Cortex of kidney (tissue), 1 donor: ENCODE measurements at places on chromosomes 3 and 15.

DNA sequence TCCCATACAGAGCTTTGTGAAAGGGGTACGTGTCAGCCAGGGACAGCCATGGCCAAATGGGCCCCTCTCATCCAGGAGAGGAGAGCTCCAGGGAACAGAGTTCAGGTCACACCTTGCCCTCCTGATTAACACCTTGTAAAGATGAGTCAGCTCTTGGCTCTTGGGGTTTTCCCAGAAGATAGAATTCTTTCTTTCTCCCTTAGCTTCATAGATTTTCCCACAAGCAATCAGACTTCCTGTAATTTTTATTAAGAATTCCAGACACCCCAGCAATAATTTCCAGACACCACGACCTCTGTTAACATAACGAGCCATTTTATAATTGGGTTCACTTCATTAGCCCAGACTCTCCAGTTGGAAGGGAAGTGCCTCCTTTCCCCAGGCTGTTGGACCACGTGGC lies 86.4 kb downstream of the LRTM1 start:
- no peak for DNase-seq

DNA sequence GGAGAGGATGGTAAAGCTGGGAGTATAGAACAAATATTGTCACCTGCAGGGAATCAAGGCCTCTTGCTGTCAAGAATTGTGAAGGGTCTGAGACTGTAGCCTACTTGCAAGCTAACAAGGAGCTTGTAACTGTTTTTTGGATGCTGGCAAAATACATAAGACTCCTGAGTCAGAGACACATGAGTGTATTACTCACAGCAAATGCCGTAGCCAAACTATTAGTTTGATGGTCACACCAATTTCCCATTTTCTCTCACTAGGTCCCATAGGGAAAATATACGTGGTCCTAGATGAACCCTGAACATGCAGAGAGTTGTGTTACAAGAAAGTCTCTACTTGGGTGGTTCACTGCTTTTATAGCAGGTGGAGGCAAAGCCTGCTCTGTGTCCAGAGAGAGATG lies 44.7 kb upstream of the LIPC start:
- DNase-seq: no peak

DNA sequence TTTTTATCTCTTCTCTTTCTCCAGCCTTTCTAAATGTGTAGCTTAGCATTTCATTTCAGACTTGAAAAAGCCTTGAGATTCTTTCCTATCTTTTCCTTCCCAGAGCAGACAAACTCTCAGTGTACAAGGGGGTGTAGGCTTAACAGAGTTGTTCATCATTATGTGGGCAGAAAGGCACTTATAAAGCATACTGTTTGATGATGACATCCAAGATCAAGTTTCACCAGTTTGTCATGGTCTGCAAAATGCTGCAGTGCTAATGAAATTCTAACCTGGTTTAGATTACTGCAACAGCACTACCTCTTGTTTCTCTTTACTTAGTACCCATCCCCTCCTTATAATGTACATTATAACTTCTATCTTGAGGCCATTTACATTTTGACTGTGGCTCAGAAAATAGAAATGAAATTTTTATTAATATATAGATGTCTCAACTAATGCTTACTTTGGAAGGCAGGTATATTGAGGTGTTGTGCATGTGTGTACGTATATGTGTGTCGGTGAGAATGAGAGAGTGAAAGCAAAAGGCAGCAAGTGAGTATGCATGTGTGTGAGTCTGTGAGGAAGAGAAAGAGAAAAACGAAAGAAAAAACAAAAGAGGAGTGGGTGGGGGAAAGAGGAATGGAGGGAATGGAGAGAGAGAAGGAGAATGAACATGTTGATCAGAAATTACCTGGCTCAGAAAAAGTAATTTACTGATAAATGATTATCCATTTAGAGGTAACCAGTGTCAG lies 1043.6 kb downstream of the TUSC7 start:
- DNase-seq: no peak

- DNase-seq: no peak
These were observed 201.2 kb downstream of the FMN1 start for GRCh38 chr15:32993285-32993684.

DNA sequence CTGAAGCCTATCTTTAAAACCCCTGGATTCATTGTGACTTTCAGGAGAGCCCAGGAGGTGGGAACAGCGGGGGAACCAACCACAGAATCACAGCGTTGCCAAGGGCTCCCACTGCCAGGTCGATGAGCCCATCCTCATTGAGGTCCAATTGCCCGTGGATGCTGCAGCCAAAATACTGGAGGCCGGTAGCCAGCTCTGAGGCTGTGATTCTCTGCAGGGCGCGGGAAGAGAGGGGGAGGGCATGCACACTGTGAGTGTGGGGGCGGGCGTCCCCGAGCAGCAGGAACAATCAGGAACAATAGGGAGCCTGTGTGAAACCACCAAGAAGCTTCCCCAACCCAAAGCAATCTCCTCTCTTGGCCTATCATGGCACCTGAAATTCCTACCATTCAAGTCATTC lies 53.4 kb downstream of the FEM1B start:
- DNase-seq: no peak

- DNase-seq: no peak
These were observed 7.5 kb downstream of the VPS13C start for GRCh38 chr15:62052713-62053112.

- DNase-seq: no peak
These were observed 64.5 kb downstream of the LRTM1 start for GRCh38 chr3:54863366-54863765.

- DNase-seq: no peak
These were observed 511.2 kb downstream of the MECOM start for GRCh38 chr3:169152319-169152718.

DNA sequence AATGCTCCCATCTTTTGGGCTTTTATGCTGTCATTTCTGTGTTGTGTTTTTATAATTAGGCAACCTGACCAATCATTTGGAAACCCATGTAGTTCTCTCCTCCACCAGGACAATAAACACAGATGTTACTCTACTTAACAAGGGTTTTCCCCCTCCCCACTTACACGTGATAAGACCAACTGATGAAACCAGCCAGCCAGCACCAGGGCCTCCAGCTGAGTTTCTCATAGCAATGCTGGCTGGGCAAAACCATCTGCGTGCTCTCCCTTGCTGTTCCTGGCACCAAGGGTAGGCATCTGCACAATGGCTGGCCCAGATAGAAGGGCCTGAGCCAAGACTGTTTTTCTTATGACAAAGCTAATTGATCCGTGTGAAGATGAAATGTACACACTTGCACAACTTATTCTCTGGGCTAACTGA lies 310.4 kb downstream of the PLCL2 start:
- DNase-seq: no peak

DNA sequence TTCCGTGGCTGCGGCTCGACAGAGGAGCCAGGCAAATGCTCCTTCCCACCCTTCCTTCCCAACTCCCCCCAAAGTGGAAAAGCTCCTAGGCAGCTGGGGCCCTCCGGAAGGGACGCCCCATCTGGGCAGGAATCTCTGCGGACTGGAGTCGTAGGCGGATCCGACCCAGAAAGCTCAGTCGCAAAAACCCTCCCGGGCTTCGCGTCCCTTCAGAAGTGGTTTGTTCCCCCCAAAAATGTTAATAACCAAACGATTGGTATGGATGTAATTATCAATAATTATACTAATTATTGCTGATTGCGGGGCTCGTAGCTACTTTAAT lies 3.8 kb downstream of the RNU6-1 start:
- no peak for DNase-seq

GRCh38 chr15:41501191-41501917 lies 7.7 kb downstream of the ITPKA start:
- DNase-seq: no peak

DNA sequence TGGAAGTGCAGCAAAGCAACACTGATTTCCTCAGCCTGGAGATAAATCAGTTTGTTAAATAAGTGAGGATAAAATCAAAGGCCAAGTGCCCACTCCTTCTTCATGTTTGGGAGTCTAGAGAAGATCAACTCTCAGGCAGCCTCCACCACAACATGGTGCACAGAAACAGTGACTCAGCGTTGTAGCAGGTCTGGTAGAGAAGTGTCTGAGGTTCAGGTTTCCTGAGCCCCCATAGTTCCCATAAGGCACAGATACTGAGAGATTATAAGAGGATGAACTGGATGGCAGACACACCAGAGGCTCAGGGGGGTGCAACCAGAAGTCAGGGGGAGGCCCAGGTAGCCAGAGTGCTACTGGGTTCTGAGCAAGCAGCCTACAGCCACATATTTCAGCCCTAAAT lies 166.7 kb downstream of the FRMD5 start:
- DNase-seq: no peak

- no peak for DNase-seq
These were observed 148.7 kb downstream of the SI start for GRCh38 chr3:164929642-164930041.

DNA sequence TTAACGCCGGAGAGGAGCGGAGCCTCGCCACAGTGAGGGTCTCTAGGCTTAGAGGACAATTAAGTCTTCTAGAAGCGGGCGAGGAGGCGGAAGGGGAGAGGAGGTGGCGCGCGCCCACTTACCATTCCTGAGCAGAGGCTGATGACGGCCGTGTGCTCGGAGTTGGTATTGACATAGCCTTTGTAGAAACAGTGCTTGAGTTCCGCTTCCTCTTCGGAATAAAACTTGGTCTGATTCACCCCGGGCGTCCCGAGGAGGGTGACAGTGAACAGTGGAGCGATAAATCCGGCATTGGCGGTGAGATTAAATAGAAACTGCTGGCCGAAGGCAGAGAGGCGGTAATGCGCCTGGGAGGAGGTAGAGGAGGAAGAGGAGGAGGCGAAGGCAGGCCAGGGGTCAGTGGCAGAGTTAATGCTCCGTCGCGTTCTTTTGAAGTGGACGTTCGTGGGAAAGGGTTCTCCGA lies 1.3 kb downstream of the ADAMTS9 start:
- no peak for DNase-seq

GRCh38 chr3:45819543-45819942 lies 22.4 kb downstream of the LZTFL1 start:
- DNase-seq: no peak

GRCh38 chr3:24589931-24590880 lies 95.6 kb upstream of the THRB start:
- no peak for DNase-seq

DNA sequence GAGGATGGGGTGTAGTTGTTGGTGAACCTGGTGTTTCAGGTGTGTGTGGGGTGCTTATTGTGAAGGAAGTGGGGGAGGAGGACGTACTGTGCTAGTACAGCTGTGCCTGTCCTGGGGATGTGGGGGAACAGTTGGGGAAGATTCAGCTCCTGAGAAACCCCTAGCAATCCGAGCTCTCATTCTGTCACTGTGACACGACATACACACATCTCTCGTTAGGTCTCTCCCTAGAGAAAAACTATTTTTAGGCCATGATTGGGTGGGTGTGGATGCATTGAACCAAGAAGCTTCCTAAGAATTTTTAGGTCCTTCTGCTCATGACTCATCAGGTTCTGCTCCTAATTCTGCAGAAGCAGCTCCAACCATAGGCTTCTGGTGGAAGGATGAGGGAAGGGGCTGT lies 54.3 kb downstream of the SLC30A4 start:
- no peak for DNase-seq

- DNase-seq: no peak
These were observed 258.7 kb upstream of the TGFBR2 start for GRCh38 chr3:30347679-30348216.

- DNase-seq: no peak
These were observed 519.5 kb downstream of the PYDC2 start for GRCh38 chr3:191980443-191980842.

DNA sequence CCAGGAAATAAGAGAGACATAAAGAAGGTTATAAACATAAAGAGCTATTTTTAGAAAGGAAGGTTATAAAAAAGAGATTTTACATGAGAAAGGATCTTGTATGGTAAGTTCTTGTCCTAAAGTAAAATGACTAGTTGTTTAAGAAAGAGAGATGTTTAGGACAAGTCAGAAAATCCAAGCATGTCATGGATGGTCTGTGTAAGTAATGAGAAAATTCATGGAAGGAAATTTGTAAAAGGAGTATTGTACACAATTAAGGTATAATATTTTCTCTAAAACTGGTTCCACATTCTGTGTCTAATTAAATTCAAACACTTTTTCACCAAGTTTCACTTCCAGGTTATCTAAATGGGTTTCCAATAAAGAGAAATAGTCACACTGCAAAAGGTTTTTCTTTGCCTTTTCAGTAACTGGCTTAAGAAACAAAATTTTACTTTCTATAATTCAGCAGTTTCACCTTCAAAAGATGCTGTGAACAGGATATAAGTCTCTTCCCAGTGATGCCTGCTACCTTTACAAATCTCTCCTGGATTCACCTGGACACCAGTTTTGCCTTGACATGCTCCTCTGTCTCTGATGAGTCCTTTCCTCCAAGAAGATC lies 455.7 kb downstream of the ZIC1 start:
- no peak for DNase-seq

DNA sequence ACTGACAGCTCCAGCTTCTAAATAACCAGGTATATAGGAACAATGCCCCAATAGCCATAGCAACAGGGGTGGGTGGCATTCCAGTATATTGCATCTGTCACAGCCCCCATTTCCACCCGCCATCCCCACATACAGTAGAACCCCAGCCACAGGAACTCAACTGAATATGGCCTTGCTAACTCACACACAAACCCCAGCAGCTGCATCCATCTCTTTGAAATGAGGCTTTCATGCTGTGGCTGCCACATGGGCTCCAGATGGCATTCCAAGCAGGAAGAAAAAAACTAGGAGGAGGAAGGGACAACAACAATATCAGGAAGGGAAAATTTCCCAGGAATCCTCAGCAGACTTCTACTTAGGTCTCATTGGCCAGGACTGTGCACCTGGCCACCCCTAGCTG lies 54.6 kb downstream of the CCR3 start:
- DNase-seq: no peak

GRCh38 chr3:40768536-40768935 lies 243.8 kb downstream of the ZNF621 start:
- no peak for DNase-seq

- no peak for DNase-seq
These were observed 23.7 kb downstream of the DAPK2 start for GRCh38 chr15:64022571-64022970.

DNA sequence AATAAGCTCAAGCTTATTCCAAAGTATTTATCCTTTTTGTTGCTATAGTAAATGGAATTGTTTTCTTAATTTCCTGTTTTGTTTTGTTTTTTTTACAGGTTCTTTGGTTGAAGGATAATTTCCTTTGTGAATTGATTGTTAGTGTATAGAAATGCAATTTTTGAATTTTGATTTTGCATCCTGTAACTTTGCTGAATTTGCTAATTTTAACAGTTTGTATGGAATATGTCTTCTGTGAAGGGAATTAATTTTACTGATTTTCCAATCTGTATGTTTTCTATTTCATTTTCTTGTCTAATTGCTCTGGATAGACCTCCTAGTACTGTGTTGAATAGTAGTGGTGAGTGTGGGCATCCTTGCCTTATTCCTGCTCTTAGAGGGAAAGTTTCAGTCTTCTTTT lies 28.3 kb downstream of the PFN2 start:
- DNase-seq: no peak

DNA sequence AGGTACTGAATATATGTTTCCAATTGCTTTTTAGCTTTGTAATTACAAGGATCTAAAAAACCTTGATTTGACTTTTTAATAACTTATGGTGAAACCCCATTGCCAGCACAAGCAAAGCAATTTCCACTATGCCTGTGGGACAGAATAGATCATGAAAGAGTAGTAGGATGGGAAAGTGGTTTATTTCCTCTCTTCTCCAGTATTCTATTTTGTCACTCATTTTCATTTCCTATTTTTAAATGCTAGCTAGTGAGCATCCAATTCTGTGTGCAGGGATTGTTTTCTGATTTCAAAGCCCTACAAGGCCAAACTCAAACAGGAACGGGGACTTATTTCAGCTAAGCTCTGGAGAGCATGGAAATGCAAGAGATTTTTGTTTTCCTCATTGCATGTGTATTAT lies 132.0 kb upstream of the TGFBR2 start:
- no peak for DNase-seq

GRCh38 chr3:143784446-143784845 lies 63.8 kb downstream of the SLC9A9 start:
- no peak for DNase-seq

- DNase-seq: no peak
These were observed 37.8 kb downstream of the EHHADH start for GRCh38 chr3:185215873-185216606.
